ENCODE measurements at places on chromosomes 2 and 18.

DNA sequence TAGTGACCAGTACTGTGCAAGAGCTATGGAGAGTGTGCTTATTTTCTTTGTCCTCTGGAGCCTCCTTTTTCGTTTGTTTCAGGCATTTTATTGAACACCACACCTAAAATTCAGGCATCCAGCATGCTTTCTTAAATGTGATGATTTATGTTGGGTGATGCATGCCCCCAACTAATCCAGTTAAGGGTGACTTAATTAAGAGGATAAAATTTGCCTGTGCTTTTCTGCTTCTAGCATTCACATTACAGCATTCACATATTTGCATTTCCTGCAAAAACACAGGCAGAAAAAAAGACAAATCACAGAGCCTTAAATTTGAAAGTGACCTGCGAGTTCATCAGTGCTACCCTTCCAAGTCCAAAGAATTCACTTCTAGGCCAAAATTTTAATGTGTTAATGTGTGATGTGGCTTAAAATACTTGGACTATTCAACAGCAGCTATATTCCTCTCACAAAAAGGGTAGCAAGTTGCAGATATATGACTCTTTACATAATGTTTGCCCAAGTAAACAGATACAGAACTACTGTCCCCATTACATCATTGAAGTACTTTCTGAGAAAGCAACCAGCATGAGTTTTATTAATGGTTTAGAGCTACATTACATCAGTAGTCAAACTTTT is 286.5 kb downstream of the THSD7B start:
- no peak for DNase-seq

- no peak for DNase-seq
Measured at GRCh38 chr2:7530001-7530400, 612.8 kb downstream of the RNF144A start.

GRCh38 chr2:178225006-178225805 is 30.9 kb downstream of the OSBPL6 start:
- no peak for DNase-seq

DNA sequence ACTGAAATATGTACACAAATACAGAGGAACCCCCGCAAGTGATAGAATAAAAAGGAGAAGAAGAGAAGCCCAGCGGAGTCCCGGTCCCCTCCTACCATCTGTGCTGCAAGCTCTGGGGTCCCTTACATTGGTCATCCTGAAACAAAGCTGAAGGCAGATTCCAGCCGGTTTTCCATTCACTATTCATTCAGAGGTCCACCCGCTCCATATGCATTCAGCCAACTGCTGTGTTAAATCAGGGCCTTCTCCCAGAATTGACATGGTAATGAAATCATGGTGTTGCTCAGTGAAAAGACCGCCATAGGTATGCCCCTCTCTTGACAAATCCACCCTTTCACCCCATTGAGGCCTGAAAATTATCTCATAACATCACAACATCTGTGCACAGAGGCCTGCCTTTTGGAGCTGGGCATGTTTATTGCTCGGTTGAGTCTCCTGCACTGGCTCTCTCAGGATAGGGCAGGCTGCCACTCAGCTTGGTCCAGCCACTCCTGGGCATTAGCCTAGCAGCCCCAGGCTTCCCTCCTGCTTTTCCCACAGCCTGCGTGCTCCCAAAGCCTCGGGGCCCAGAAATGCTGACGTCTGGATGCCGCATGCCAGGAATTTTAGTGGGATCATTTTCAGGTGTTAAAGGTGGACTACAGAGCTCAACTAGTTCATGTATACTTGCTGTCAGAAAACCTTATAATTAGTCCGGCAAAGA is 39.3 kb upstream of the ID2 start:
- no peak for DNase-seq

GRCh38 chr18:10537765-10538164 is 11.9 kb downstream of the NAPG start:
- DNase-seq: no peak

DNA sequence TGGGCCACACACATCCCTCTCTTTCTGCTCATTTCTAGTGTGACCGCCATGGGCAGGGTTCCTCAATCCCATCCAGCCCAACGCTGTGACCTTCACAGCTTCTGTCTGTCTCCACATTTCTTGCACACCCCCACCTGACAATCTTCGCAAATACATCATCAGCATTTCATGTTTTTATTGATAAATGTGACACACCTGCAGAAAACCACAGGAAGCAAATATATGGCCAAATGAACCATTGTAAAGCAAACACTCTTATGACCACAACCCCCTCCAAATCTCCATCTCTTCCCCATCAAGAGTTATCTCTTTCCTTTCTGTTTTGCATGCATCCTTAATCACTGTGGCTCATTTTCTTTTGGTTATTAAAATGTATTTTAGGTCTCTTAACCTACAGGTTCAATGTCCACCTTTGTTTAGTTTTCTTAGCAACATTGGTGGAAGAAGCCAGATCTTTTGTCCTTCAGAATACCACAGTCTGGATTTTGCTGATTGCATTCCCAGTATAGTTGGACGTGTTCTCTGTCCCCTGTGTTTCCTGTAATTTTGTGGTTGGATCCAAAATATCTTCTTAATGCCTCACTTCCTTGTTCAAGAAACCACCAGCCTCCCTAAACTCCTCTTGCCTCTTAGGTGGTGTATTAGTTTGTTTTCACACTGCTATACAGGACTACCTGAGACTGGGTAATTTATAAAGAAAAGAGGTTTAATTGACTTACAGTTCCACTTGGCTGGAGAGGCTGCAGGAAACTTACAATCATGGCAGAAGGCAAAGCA is 9.8 kb upstream of the NCK2 start:
- DNase-seq: no peak

DNA sequence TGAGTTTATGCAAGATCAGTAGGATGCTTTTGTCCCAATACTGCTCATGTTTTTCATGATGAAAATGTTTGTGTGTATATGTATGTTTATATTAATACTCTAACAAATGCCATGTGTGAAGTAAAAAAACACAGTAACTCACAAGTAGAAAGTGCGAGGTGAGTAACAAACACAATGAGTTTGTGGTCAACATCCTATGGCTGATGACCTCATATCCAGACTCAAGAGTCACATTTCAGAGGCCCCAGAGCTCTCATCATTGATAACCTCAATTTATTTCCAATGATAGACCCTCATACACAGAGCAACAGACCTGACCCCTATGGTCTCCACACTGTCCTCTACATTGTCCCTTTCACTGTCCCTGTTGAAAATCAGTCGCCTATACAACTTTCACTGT is 34.5 kb downstream of the ZNF519 start:
- no peak for DNase-seq

GRCh38 chr18:76951456-76952247 is 129.3 kb downstream of the ZNF236 start:
- no peak for DNase-seq

- DNase-seq: no peak
Measured at GRCh38 chr2:177165061-177165583, 47.5 kb upstream of the HNRNPA3 start.

DNA sequence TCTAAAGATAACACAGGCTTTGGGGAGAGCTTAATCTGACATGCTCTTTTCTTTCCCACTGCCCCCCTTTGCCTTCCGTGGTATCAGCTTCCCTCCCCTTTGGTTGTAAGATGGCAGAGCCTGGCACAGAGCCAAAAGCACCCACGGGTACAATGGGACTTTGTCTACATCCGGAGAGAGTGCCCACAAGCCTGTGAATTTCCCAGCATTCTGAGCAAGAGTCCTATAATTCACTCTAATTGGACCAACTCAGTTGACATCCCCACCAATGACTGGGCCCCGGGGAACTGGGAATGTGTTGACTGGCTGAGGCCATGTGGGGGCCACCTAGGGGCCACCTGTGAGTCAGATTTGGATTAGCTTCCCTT is 20.1 kb upstream of the C2orf72 start:
- DNase-seq: no peak

- no peak for DNase-seq
Measured at GRCh38 chr2:5330961-5331360, 361.2 kb upstream of the SOX11 start.

DNA sequence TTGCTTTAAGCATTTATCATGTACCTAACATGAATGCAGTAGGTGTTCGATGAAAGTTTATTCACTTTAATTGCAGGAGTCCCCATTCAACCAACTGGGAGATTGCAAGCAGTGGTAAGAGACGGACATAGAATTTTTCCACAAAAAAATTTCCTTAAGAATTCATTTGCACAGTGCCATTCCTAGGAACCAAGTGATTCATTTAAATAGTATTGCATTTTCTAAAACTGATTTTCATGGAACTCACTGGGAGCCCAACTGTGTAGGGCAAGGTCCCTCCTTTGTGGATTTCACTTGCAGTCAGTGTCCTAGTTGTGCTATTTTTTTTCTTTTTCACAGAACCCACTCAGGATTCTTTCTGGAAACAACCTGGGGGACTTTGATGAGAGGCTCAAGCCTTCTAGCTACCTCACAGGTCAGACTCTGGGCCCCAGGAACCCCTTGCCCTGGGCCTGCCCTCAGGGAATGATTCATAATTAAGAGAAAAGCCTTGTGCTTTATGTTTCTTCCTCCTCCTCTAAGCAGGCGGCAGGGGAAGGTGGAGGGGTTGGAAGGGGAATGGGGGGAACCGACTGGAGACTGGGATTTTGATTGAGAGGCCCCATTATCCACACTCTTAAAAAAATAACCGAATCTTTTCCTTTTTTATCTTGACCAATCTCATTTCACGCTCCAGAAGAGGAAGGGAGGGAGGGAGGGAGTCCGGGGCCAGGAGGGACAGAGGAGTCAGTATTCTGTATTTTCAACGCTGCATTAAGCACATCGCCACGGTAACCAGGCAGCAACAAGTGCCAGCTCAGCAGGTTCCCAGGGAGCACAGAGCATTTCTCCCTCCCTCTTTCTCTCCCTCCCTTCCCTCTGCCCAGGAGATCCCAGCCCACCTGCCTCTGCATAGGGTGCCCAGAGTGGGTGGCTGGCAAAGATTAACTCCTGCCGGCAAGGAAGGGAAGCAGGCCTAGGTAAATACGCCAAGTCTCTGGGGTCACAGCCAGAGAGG is 51.8 kb downstream of the PSD4 start:
- no peak for DNase-seq

GRCh38 chr2:33342705-33343104 is 133.7 kb upstream of the RASGRP3 start:
- DNase-seq: no peak

GRCh38 chr2:127124426-127124825 is 17.5 kb upstream of the BIN1 start:
- DNase-seq: no peak

DNA sequence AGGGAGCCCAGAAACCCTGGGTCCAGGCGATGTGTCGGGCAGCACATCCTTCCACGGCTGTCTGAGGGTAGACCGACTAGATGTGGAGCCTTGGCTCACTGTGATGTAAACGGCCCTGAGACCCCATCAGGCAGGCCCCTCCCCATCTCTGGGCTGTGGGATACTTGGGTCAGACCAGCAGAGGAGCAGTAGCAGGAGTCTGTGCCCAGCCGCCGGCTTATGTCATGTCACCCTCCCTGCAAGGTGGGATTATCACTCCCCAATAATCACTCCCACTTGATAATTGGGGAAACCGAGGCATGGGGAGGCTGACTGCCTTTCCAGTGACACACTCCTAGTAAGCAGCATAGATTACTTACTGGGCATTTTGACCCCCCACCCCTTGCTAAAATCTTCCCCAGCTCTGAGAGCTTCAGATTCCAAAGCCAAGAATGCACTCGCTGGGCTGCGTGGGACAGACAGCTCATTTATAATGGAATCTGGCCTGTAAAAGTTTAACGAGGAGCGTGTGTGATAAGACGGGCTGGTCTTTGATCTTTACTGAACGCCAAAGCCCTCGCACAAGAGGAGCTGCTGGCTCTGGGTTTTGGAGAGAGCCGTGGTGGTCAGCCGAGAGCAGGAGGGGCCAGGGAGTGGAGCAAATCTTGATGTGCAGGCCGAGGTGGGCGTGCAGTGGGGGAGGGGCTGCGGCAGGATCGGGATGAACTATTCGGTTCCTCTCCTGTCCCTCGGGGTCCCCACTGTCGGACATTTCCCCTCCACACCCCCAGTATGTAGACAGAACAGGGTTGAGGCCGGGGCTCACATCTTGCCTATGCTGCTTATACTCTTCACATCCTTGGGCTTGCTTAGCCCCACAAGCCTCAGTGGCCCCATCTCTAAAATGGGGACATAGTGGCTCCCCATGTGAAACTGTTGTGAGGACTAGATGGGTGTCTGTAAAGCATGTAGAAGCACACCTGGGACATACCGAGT is 200.0 kb downstream of the GLI2 start:
- DNase-seq: no peak

- no peak for DNase-seq
Measured at GRCh38 chr2:26560892-26561291, 80.3 kb downstream of the CIB4 start.

DNA sequence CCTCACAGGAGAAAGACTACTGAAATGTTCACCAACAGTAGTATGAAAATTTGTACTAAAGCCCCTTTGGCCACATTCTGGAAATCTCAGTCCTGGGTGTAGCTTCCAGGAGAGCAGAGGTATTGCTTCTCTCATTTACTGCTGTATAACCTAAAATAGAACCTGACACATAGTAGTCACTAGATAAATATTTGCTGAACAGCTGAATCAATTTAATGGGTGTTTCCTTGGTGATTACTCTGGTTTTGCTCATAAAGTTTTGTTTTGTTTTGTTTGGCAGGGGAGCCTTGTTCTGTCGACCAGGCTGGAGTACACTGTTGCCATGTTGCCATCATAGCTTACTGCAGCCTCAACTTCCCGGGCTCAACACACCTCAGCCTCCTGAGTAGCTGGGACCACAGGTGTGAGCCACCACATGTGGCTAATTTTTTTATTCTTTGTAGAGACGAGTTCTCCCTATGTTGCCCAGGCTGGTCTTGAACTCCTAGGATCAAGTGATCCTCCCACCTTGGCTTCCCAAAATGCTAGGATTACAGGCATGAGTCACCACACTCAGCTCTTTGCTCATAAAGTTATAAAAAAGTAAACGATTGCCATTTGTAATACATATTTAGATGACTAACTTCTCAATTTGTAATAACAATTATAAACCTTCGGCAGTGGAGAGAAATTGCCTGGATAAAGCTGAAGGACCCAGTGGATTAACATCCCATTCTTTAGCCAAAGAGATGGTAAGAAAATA is 11.5 kb upstream of the PARD3B start:
- DNase-seq: no peak

- no peak for DNase-seq
Measured at GRCh38 chr2:100876231-100876860, 56.4 kb downstream of the NPAS2 start.

DNA sequence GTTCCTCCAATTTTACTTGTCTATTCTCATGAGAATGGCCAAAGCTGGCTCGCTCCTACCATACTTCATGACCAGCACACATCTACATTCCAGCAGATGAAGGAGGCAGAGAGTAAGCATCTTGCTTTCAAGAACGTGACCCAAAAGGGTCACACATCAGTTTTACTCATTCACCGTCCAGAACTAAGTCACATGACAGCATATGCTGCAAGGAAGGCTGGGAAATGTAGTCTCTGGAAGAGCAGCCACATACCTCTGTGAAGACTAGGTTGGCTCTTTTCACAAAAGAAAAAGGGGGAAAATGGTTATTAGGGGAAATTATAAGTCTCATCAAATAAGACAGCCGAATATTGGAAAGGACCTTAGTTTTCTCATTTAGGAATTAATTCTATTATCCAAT is 835.3 kb downstream of the EPHA4 start:
- no peak for DNase-seq
